Endodermal cell (in vitro differentiated cells): ENCODE measurements at places on chromosomes 11 and 22. TPM values are rescaled to one million over a fixed set of nuclear protein-coding genes. Genes with fewer than 3 reads are reported as not detected.

GRCh38 chr22:28341001-28341400 is 338.6 kb downstream of the TTC28 start:
- no peak for DNase-seq

DNA sequence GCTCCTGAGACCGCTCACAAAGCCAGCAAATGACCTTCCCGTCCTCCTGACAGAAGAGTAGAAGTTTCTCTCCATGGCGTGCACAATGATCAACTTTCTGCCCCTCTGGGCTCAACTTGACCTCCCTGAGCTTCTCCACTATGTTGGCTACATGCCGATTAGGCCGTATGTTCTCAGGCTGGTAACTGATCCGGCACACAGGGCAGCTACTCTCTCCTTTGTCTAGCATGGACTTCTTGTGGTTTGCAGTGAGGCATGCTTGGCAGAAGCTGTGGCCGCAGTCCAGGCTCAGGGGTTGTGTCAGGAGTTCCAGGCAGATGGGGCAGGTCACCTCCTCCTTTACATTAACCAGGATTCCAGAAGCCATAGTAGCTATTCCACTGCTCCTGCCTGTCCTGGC is 5.1 kb downstream of the TRIM5 start:
- no peak for DNase-seq

GRCh38 chr11:122733318-122733717 is 77.8 kb downstream of the UBASH3B start:
- no peak for DNase-seq

DNA sequence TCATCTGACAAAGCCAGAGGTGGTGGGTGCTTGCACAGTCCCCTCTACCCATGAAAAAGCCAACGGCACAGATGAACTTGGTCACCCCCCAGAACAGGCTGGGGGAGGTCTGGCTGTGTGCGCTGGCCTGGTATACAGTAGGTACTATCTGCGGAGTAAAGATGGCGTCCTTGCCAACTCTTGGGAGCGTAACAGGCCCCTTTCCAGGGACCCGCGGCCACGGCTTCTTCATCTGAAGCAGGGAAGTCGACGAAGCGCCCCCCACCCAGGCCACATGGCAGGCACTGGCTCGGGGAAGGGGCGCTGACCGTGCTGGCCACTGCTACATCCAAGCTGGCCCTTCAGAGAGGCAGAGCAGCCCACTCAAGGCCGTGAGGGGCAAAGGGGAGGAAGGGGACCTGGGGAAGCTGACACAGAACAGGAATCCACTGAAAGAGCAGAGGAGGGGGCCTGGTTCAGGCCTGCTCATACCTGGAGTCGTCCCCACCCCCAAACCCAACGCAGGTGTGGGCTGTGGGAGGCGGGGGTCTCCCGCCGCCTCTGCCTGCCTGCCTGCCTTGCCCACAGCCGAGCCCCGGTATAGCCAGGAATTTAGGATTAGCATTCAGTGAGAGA is 75.7 kb downstream of the CELSR1 start:
- no peak for DNase-seq

- DNase-seq = no peak
Observed at GRCh38 chr22:19904174-19904856, 37.3 kb upstream of the COMT start.

GRCh38 chr11:12922980-12923507 is 86.1 kb upstream of the RASSF10 start:
- no peak for DNase-seq

GRCh38 chr11:79369055-79369454 is 71.8 kb downstream of the TENM4 start:
- no peak for DNase-seq

- no peak for DNase-seq
Observed at GRCh38 chr11:19892387-19892786, 179.8 kb downstream of the NAV2 start.

GRCh38 chr22:25569983-25570382 is 5.5 kb downstream of the GRK3 start:
- DNase-seq = no peak

- DNase-seq = no peak
Observed at GRCh38 chr11:44246726-44247125, 63.2 kb downstream of the ALX4 start.

- peak; percentile 87 for DNase-seq
Observed at GRCh38 chr11:208181-208916, 841 bp downstream of the RIC8A start.

DNA sequence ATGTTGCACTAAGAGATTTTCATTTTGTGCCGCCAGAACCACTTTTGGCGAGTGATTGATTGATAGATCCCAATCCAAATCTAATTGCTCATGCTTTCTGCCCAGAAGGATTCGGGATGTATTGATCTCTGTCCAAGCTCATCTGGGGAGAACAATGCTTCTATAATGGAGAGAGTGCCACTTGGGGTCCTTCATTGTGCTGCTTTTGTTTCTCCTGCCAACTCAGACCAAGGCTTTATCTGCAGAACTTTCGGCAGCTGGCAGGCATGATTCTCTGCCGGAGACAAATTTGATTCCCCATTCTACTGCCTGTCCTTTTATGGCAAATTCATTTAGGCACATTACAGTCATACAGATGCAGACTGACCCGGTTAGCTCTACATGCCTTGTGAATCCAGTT is 62.9 kb upstream of the NTM start:
- DNase-seq = no peak

- DNase-seq = no peak
Observed at GRCh38 chr22:33341611-33342010, 283.4 kb upstream of the SYN3 start.

GRCh38 chr11:122100037-122100755 is 15.8 kb downstream of the BLID start:
- DNase-seq = peak; percentile 75

Gene OR51S1
- total RNA-seq = not detected in 2 replicates

Gene GLYATL1
- 6.1 to 13.1 TPM (median 12.5 TPM) in 3 replicates for total RNA-seq

Gene FLRT1
- total RNA-seq = 0.11 TPM in 1 of 2 replicates, not detected in the other

Gene GLYAT
- not detected in 2 replicates for total RNA-seq

Gene OR52I1
- total RNA-seq = not detected in 2 replicates

Gene MIOX
- total RNA-seq = 0.23 TPM in 1 of 2 replicates, not detected in the other

Gene C11orf52
- 3.7 and 3.8 TPM in 2 replicates for total RNA-seq

Gene KCNK4
- total RNA-seq = not detected in 2 replicates

Gene CRYBA4
- not detected in 3 replicates for total RNA-seq
